ENCODE measurements at places on chromosomes 16 and 17.

GRCh38 chr17:7296189-7296861 lies 1.9 kb upstream of the YBX2 start:
- DNase-seq, result peak; percentile 91

- no peak for DNase-seq
These were observed 89.3 kb upstream of the SDK2 start for GRCh38 chr17:73733517-73733916.

- DNase-seq, result peak; percentile 83
These were observed 5.2 kb upstream of the GRIN2C start for GRCh38 chr17:74864866-74865395.

DNA sequence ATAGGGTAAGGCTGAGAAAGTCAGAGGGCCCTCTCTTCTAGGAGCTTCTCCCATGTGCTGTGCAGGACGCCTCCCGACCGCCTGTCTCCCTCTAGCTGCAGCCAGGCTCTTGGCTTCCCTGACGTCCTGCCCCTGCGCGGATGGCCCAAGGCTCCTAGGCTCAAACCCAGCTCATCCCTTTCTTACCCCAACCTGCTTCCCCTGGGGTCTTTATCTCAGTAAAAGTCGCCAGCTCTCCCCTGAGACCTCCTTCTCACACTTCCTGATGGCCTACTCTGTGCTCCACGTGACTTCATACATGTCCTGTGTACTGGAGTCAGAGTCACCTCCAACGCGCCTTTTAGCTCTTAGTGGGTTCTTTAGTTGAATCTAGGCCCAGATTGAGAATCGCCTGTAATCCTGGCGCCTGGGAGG lies 1.1 kb upstream of the ZNF747 start:
- DNase-seq, result no peak

GRCh38 chr17:921161-921560 lies 58.4 kb downstream of the NXN start:
- no peak for DNase-seq

GRCh38 chr17:69084911-69085310 lies 24.2 kb upstream of the ABCA9 start:
- no peak for DNase-seq
